ENCODE measurements at places on chromosomes 5 and 9. TPM values are rescaled to one million over a fixed set of nuclear protein-coding genes. Genes with fewer than 3 reads are reported as not detected.

The SHB gene
- 1.2 TPM for total RNA-seq

The SHOC1 gene
- total RNA-seq: not detected

DNA sequence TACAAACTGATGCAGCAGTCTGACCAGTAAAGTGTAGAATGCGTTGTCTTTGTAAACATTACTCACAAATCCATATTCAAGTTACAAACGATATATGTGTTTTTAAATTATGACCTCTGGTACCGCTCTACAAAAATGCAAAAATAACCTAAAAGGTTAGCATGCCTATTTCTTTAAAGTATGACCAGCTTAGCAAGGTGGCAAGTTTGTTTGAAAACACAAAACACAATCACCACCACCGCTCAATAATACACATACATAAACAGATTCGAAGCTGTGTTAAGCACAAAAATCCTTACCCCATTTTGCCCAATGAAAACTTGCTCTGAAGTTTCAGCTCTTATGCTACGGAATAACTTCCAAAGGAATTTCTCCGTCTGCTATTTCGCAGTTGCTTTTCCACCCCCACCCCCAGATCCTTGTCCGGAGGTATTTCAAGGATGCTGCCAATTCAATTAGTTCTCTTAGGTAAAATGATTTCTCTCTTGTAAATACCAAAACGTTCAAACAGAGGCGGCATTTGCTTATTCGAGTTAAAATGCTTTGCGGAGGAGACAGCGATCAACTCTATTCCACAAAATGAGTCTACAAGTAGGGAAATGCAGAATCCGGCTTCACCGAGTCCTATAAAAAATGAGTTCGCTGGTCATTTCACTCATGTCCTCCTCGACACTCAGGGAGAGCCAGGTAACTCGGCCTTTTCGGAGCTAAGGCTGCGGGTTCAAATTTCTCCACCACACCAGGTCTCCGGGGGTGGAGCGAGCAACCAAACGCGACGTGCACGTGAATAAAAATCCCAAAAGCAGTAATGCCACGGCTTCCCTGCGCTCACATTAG, 1.2 kb downstream of the HOMER1 start:
- peaks cover 26% of the 10 kb centered on the region for H3K27me3 ChIP-seq
- H3K4me1 ChIP-seq: peaks cover 42% of the 10 kb centered on the region
- peaks cover 1% of the 10 kb centered on the region for H3K36me3 ChIP-seq
- H3K4me3 ChIP-seq: peak overlapping the region; percentile 96
- no peak overlapping the region for H3K27ac ChIP-seq

DNA sequence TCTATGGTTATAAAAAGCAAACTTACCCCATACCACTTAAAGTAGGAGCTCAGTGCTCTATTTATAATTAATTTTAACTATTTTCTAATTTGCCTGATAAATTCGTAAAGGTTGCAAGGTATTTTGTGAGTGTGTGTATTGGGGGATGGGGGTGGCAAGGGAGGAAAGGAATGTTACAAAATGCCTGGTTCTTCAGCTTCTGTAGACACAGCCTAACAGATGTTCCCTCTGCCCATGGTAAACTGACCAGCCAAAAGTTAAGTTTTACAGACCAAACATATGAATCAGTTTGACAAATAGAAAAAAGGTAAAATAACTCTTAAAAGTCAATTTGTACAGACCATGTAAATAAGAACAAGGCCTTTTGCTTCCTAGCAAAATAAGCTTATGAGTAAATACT, 232.6 kb downstream of the KIAA0825 start:
- peaks cover 3% of the 10 kb centered on the region for H3K4me1 ChIP-seq
- no peak for DNase-seq
- no peaks in the 10 kb centered on the region for H3K27me3 ChIP-seq
- no peaks in the 10 kb centered on the region for H3K36me3 ChIP-seq
- no peak overlapping the region for H3K27ac ChIP-seq

The COL15A1 gene
- total RNA-seq: 0.05 TPM

GRCh38 chr5:140225396-140225795, 50.4 kb downstream of the CYSTM1 start:
- H3K4me3 ChIP-seq: no peak overlapping the region
- H3K36me3 ChIP-seq: no peaks in the 10 kb centered on the region
- no peaks in the 10 kb centered on the region for H3K27me3 ChIP-seq

- H3K4me3 ChIP-seq: no peak overlapping the region
- peaks cover 21% of the 10 kb centered on the region for H3K4me1 ChIP-seq
- DNase-seq: peak; percentile 79
- H3K27me3 ChIP-seq: no peaks in the 10 kb centered on the region
- H3K27ac ChIP-seq: no peak overlapping the region
Observed at GRCh38 chr9:99807276-99807852, 14.3 kb upstream of the NR4A3 start.

The CDKN2A gene
- total RNA-seq: 0.89 TPM

The EMB gene
- 43.7 TPM for total RNA-seq

- H3K27me3 ChIP-seq: no peaks in the 10 kb centered on the region
- no peaks in the 10 kb centered on the region for H3K36me3 ChIP-seq
- H3K4me1 ChIP-seq: no peaks in the 10 kb centered on the region
- no peak overlapping the region for H3K27ac ChIP-seq
- DNase-seq: no peak
- H3K4me3 ChIP-seq: no peak overlapping the region
Observed at GRCh38 chr9:18490641-18491370, 16.9 kb downstream of the ADAMTSL1 start.

GRCh38 chr9:130805510-130806326, 29.3 kb upstream of the ABL1 start:
- no peaks in the 10 kb centered on the region for H3K27me3 ChIP-seq
- no peak for DNase-seq
- no peak overlapping the region for H3K27ac ChIP-seq
- H3K4me3 ChIP-seq: no peak overlapping the region

The FOXD4L4 gene
- total RNA-seq: not detected

GRCh38 chr9:110427497-110428104, 89.9 kb upstream of the TXNDC8 start:
- H3K27ac ChIP-seq: no peak overlapping the region
- peak; percentile 63 for DNase-seq
- H3K27me3 ChIP-seq: no peaks in the 10 kb centered on the region
- no peaks in the 10 kb centered on the region for H3K36me3 ChIP-seq

GRCh38 chr9:105346273-105346672, 101.6 kb upstream of the FSD1L start:
- peaks cover 1% of the 10 kb centered on the region for H3K36me3 ChIP-seq
- no peak overlapping the region for H3K4me3 ChIP-seq
- no peak for DNase-seq
- H3K27me3 ChIP-seq: no peaks in the 10 kb centered on the region
- peaks cover 10% of the 10 kb centered on the region for H3K4me1 ChIP-seq

DNA sequence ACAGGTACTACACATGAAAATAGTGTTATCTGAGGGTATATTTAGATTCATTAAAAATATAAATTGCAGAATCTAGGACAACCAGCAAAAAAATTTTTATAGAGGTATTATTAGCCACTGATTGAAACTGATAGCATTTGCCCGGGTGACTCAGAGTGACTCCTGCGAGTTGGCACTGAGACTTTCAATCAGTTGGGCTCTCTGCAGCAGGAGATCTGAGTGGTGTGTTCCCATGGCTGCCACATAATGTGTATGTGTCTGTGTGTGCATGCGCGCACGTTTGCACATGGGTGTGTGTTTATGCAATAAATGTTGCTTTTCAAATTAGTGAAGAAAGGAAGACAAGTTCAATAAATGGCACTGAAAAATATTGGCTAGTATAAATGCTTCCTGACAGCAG, 100.1 kb upstream of the MRPS30 start:
- no peak overlapping the region for H3K4me3 ChIP-seq
- no peaks in the 10 kb centered on the region for H3K36me3 ChIP-seq
- no peaks in the 10 kb centered on the region for H3K4me1 ChIP-seq
- no peak for DNase-seq
- H3K27ac ChIP-seq: no peak overlapping the region

- DNase-seq: peak; percentile 61
- H3K4me1 ChIP-seq: peaks cover 54% of the 10 kb centered on the region
- peaks cover 17% of the 10 kb centered on the region for H3K36me3 ChIP-seq
- peak overlapping the region; percentile 30 for H3K27ac ChIP-seq
Observed at GRCh38 chr9:133057006-133057405, 4.8 kb upstream of the CEL start.

DNA sequence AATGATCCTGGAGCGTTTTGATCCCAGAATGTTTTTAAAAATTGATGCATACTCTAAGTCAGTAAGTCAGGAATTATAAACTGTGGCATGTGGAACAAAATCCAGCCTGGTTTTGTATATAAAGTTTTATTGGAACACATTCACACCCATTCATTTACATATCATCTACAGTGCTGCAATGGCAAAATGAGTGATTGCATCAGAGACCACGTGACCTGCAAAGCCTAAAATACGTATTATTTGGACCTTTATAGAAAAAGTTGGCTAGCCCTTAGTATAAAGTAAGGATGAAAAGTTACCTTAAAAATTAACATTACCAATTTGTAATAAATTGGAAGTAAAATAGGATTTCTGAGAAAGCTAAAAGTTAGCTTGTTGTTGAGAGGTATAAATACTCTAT, 95.0 kb downstream of the PCSK5 start:
- DNase-seq: no peak
- no peaks in the 10 kb centered on the region for H3K27me3 ChIP-seq
- no peak overlapping the region for H3K27ac ChIP-seq
- no peak overlapping the region for H3K4me3 ChIP-seq
- H3K36me3 ChIP-seq: peaks cover 20% of the 10 kb centered on the region

- no peak overlapping the region for H3K27ac ChIP-seq
- H3K4me3 ChIP-seq: no peak overlapping the region
- H3K36me3 ChIP-seq: peaks cover 2% of the 10 kb centered on the region
- DNase-seq: no peak
- peaks cover 32% of the 10 kb centered on the region for H3K4me1 ChIP-seq
Observed at GRCh38 chr9:20297646-20298084, 324.6 kb downstream of the MLLT3 start.

DNA sequence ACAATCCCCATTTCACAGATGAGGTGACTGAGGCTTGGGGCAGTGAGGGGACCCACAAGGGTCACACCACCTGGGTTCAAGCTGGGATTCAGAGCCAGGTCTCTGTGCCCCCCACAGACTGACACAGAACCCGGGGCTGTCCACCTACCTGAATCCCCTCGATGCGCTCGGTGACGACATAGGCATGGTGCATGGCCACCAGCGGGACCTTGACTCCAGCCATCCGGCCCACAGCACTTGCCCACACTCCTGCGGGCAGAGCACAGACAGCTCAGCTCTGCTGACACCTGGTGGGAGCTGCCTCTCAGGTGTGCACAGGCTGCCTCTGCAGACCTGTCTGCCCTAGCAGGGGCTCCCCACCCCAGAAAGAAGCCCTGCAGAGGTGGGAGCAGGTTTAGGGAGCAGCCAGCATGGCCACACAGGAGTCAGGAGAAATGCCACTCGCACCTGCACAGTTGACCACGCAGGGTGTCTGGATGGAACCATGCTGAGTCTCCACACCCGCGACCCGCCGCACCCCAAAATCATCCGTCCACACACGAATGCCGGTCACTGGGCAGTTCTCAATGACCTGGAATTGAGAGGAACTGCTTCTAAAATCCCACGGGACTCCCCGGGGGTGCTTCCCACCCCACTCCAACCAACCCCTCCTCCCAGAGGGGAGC, 8.4 kb downstream of the SARDH start:
- H3K4me1 ChIP-seq: peaks cover 4% of the 10 kb centered on the region
- no peak for DNase-seq
- H3K27ac ChIP-seq: no peak overlapping the region
- no peaks in the 10 kb centered on the region for H3K36me3 ChIP-seq

- peaks cover 16% of the 10 kb centered on the region for H3K4me1 ChIP-seq
- H3K27ac ChIP-seq: no peak overlapping the region
- no peak for DNase-seq
- no peaks in the 10 kb centered on the region for H3K27me3 ChIP-seq
- H3K4me3 ChIP-seq: no peak overlapping the region
- H3K36me3 ChIP-seq: no peaks in the 10 kb centered on the region
Observed at GRCh38 chr5:56513141-56513540, 280.0 kb upstream of the ANKRD55 start.

DNA sequence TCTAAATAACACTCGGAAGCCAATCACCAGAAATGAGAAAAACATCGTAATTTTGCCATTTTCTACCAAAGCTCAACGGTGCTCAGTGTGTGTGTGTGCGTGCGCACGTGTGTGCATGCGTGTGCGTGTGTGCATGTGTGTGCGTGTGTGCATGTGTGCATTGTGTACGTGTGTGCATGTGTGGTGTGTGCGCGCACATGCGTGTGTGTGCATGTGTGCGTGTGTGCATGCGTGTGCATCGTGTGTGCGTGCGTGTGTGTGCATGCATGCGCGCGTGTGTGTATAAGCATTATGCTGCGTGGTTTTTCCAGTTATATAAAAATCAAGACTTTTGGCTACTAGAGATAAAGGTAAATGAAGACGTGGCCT, 165.0 kb downstream of the DAB2IP start:
- DNase-seq: no peak
- no peaks in the 10 kb centered on the region for H3K36me3 ChIP-seq
- no peak overlapping the region for H3K27ac ChIP-seq
- H3K4me1 ChIP-seq: no peaks in the 10 kb centered on the region

The ESM1 gene
- not detected for total RNA-seq

The TNC gene
- 0.05 TPM for total RNA-seq

The RASGRF2 gene
- total RNA-seq: 10.8 TPM

DNA sequence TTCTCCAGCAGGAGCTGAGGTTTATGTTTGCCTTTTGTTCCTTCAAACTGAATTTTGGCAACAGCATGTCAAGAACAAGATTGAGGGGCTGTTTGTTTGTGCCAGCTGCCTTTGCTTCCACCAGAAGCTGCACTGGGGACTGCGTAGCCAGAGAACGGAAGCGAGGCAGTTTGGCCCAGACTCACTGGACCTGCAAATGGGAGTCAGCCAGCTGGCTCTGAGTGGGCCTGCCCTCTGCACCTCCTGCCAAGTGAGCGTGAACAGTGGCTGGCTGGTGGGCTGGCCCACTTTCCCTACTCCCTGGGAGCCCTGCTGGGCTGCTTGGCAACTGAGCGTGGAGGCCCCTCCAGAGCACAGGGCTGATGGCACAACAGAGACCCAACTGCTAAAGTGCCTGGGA, 111.6 kb downstream of the GALNT10 start:
- DNase-seq: no peak
- no peaks in the 10 kb centered on the region for H3K27me3 ChIP-seq
- H3K4me3 ChIP-seq: no peak overlapping the region
- no peak overlapping the region for H3K27ac ChIP-seq
- no peaks in the 10 kb centered on the region for H3K4me1 ChIP-seq
- peaks cover 59% of the 10 kb centered on the region for H3K36me3 ChIP-seq

The PCDHA11 gene
- total RNA-seq: not detected

- peak; percentile 50 for DNase-seq
- H3K36me3 ChIP-seq: peaks cover 16% of the 10 kb centered on the region
- H3K4me1 ChIP-seq: peaks cover 28% of the 10 kb centered on the region
- H3K4me3 ChIP-seq: no peak overlapping the region
- H3K27me3 ChIP-seq: no peaks in the 10 kb centered on the region
Observed at GRCh38 chr9:136228107-136228875, 17.3 kb downstream of the QSOX2 start.

Measured in activated naive CD4-positive, alpha-beta T cell treated with anti-CD3 and anti-CD28 coated beads for 36 hours (primary cell).